ENCODE measurements at places on chromosomes 3 and 15.
A peak's percentile ranks its signal among the peaks of the same experiment; 100 is the strongest.

- DNase-seq: peak; percentile 44
These were observed at the start of gene CTSH for GRCh38 chr15:78944669-78945407. TSS of gene CTSH (minus strand) at chr15:78945046. CDS start at chr15:78944981, 65 bp downstream.

DNA sequence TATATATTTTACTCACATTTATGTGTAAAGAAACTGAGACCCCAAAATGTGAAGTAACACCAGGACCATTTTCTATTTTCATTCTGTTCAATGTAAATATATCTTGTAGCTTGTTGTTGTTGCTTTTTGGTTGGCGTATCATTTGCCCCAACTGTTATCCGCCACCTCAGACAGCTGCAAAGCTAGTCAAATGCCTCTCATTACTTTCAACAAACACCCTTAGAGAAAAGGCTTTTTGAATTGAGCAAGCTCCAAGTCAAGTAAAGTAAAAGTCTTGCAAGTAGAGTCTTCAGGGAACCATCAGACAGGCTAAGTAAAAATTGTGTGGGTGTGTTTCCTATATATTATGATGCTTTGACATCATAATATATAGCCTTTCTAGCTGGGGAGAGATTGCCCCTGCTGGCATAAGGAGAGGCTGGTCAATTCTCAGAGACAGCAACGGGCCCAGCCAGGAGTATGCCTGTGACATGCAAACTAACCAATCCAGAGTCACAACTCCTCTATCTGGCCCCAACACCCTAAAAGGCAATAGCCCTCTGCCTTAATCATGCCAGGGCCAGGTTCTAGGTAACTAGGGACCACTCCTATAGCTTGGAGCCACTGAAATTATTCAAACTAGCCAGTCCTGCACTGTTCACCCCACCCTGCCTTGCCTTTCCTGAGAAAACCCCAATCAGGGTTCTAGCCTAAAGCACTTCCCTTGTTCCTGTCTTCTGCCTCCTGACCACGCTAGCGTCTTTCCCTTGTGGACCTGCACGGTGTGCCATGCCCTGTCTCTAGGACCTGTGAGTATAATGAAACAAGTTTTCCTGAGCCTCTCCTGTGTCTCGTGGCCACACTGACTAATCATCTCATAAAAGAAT lies 75.6 kb downstream of the RAD18 start:
- no peak for DNase-seq

DNA sequence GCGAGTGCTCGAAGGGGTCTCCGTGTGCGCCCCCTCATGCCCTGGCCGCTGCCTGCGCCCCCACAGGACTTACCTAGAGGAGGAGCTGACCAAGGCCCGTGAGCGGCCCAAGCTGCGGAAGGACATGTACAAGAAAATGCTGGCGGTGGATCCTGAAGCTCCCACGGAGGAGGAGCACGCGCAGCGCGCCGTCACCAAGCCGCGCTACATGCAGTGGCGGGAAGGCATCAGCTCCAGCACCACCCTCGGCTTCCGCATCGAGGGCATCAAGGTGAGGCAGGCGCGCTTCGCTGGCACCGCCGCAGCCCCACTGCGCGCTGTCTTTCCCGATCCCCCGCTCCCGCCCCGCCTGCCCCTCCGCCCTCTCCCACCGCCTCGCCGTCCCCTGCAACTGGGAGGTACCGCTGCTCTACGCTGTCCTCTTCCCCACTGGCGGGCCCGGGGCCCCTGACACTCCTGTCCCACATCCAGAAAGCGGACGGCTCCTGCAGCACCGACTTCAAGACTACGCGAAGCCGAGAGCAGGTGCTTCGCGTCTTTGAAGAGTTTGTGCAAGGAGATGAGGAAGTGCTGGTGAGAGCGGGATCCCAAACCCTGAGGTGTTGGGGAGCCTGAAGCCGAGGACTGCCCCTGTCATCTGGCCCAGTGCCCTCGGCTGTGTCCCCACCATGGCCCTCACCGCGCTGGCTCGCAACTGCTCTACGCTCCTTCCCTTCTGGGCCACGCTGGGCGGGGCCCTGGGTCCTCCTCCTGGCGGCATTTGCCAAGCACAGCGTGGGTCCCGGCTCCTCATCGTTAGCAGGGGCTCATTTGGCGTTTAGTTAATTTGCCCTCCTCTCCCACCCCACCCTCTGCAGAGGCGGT lies 8.5 kb downstream of the ITPKA start:
- DNase-seq: no peak

DNA sequence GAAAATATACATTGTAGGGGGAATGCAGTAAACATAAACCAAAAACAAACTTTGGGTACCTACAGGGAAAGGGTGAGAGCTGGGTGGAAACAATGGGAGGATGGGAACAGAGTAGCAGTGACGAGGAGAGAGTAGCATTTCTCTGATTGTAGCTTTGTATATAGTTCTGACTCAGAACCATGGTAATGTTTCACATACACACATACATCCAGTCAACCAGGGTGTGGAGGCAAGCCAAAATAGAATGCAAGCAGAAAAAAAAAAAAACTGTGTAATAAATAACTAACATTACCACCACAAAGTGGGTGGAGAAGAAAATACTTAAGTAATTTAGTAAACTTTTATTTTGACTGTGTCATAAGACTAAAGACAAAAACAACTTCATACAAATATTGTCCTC lies 27.2 kb downstream of the BCL2A1 start:
- DNase-seq: no peak

- DNase-seq: no peak
These were observed 86.8 kb downstream of the CCK start for GRCh38 chr3:42179110-42179725.

DNA sequence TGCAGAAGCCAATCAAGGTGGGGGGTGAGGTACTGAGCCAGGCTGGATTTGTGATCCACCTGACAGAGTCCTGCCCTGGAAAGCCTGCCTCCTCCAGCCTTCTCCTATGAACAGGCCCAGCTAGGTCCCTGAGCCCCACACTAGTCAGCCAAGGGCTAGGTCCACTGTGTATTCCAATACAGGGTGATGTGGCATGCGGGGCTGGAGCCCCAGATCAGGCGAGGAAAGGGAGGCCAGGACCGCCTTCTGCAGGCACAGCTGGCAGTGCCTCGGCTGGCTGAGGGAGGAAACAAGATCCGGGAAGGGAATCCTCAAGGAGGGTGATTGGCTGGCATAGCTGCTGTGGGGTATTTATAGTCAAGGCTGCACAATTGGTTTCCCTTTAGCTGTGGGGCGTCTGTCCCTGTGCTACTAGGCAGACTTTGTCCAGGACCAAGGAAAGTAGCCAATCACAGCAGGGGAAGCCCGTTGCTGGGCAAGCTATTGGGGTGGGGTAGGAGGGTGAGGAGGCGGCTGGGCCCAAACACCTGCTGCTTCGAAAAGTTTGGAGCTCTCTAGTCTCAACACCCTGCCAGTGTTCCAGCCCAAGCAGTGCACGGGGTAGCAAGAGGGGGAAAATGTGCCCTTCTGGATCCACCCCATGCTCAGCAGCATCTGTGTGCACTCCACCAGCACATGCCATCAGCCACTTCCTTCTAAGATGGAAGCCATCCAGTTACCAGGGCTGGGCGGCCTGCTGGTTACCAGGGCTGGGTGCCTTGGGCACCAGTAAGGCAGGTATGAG lies 5.9 kb downstream of the KY start:
- no peak for DNase-seq

- no peak for DNase-seq
These were observed 13.9 kb downstream of the PLXND1 start for GRCh38 chr3:129592381-129593131.

GRCh38 chr3:32667072-32667582 lies 17.9 kb upstream of the CNOT10 start:
- no peak for DNase-seq

GRCh38 chr3:102017784-102018183 lies 168.5 kb downstream of the NFKBIZ start:
- no peak for DNase-seq

DNA sequence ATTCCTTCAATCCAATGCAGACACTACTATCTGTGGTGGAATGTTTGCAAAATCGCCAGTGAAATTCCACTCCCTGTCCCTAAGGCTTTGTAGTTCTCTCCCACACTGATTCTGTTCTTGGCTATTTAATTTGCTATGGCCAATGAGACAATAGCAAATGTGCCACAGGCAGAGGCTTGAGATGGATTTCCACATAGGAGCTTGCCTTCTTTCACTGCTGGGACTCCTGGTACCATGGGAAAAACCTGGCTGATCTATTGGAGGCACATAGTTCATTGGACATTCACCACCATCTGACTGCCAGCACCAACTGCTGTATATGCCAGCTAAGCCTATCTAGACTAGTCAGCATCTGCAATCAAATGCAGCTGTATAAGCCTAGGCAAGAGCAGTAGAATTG lies 103.8 kb downstream of the NR1D2 start:
- DNase-seq: no peak

- DNase-seq: no peak
These were observed 105.8 kb downstream of the CYP19A1 start for GRCh38 chr15:51232581-51232980.

DNA sequence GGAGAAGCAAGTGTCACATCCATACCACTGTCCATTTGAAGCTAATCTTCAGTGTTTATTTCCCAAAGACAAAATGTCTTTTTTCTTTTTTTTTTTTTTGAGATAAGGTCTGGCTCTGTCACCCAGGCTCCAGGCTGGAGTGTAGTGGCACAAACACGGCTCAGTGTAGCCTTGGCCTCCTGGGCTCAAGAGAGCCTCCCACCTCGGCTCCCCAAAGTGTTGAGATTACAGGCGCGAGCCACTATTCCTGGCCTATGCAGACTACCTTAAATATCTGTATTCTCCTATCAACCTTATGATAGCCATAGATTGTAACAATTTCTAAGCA lies 27.7 kb upstream of the VPS33B start:
- DNase-seq: no peak

GRCh38 chr3:161082063-161082462 lies 23.1 kb downstream of the B3GALNT1 start:
- no peak for DNase-seq

- DNase-seq: no peak
These were observed 234.7 kb downstream of the THSD4 start for GRCh38 chr15:71349736-71350526.

DNA sequence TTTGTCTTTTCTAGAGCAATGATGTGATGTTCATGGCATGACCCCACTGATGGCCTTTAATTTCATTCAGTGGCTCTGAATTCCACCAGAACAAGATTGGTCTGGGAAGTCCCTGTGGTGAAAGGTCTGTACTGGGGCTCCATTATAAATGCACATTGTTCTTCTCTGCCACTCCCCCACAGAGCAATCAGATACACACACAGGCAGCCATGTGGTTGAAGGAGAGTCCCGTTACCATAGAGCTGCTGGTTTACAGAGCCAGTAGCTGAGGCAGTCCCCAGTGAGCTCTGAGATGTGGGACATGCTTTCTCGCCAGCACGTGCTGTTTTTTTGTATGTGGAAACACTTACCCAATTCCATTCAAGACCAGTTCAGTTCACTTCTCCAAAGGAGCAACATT lies 172.7 kb upstream of the TRIM42 start:
- DNase-seq: no peak

DNA sequence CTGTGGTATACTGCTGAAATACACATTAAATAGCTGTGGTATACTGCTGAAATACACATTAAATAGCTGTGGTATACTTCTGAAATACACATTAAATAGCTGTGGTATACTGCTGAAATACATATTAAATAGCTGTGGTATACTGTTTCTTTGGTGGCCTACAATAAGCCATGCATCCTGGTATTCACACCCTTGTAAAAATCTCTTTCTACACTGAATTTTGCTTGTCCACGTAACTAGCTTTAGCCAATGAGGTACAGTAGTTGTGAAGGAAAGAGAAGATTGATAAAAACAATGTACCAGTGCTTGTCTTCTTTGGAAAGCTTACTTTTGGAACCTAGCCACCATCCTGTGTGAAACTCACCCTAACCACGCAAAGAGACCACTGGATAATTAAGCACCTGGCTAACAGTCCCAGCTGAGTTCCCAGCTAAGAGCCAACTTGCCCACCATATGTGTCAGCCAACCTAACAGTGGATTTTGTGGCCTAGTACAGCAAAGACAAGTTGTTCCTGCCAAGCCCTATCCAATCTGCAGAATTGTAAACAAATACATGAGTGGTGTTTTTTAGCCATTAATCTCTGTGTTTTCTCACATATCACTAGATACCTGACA lies 103.4 kb upstream of the MELTF start:
- DNase-seq: no peak

DNA sequence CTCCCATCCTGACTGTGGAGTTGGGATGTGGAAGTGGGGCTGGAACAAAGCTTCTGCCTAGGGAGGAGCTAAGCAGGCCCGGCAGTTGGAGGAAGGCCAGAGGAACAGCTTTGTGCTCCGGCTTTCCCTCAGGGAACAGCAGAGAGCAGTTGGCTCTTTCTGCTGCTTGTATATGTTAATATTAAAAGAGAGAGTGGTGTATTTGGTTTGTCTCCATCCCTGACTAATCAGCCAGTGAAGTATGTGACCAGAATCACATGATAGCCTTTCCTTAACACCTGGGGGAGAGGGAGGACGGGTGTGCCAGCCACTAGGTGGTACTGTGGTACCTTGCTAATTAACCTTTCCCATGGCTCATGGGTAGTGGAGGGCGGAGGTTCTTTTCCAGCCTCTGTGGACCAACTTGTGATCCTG lies 10.0 kb downstream of the EIF2B5 start:
- no peak for DNase-seq

GRCh38 chr3:16900779-16901440 lies 16.2 kb downstream of the PLCL2 start:
- DNase-seq: no peak

DNA sequence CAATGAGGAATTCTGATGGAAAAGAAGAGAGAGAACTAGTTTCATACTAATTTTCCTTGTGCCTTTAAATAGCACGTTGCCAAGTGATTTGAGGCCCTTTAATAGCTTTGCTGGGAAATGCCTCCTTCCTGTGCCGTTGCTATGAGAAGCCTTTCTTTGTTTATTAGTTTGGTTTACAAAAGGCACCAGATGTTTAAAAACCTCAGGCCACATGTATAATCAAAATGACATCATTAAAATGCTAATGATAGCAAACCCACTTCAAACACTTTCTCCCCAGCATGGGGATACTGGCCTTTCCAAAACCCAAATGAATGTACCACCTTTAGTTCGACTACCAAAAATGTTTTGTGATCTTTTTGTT lies 50.0 kb upstream of the TBC1D23 start:
- DNase-seq: peak; percentile 41

DNA sequence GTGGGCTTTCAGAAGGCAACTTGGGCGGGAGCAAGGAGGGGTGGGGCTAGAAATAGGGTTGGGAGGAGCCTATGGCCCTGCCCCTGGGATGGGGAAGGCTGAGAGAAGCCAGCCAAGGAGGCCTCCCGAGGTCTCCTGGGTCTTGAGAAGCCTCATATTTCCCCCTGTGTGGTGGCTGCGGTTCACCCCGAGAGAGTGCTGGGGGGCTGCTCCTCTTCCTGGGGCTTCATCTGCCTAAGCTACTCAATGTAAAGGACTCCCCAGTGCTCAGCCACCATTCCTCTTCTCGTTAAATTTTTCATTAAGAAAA lies 174.3 kb downstream of the SMAD6 start:
- no peak for DNase-seq

GRCh38 chr3:12198301-12198700 lies 39.6 kb upstream of the TIMP4 start:
- no peak for DNase-seq

- DNase-seq: no peak
These were observed 195.7 kb downstream of the ZIC4 start for GRCh38 chr3:147210676-147211075.

GRCh38 chr15:75732809-75733451 lies 20.3 kb upstream of the CSPG4 start:
- DNase-seq: peak; percentile 13

Data from NCI-H748 treated with DMSO at 0.1 percent for 48 hours (cell line).